ENCODE measurements at places on chromosomes 6 and 20. TPM values are rescaled to one million over a fixed set of nuclear protein-coding genes. Genes with fewer than 3 reads are reported as not detected.

DNA sequence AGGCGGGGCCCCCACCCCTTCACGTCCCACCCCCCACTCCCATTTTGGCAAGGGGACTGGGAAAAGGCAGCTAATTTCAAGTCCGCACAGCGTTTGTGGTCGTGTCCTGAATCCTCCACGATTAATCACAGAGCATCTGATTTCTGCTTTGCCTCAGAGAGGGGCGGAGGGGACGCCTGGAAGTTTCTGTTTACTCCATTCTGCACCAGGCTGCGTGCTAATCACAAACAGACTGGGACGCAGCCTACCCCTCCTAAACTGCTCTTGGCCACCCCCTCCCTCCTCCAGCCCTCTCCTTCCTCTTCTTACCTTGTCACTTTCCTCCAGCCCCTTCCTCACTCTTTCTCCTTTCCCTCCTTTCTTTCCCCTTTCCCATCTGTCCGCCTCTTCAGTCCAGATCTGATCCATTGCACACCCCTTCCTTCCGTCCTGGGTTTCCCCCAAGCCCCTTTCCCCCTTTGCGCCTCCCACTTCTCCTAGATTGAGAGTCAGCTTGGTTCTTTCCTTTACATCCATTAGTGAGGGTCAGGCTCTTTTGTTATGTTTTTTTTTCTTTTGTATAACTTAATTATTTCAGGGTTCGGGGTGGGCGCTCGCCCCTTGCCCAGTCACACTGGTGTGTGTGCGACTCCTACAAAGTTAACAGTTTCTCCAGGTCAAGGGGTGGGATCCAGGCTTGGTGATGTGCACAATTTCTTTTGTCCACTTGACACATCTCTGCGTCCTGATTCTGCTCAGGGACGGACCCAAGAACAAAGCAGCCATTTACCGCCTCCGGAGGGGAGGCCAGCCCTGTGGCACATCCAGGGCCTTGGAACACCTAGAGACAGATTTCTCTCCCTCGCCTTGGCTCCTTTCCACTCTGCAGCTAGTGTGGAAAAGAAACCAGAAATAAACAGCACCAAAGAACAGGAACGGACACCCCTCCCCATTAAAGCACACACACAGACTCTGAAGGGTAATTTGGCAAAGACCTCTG is 520 bp upstream of the RIPOR3 start:
- DNase-seq, result peak; percentile 77

DNA sequence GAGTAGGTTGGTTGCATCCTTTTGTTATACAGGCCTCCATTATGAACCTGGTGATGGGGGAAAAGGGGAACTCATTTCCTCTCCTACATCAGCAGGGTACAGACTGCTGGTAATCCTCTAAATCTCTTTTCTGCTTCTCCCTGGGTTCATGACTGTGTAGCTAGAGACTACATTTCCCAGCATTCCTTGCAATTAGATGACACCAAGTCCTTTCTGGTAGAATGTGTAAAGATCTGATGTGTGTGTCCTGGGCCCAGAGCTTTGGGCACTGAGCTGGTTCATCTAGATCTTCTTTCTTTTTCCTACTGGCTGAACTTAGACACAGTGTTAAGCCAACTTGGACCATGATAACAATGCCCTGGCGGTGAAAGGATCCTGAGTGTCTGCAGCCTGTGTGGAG is 104.7 kb upstream of the IFNGR1 start:
- no peak for DNase-seq

Gene SLC22A16
- total RNA-seq, result not detected

GRCh38 chr6:129981598-129981997 is 36.8 kb upstream of the L3MBTL3 start:
- DNase-seq, result no peak

GRCh38 chr6:25952535-25952934 is 10.1 kb upstream of the TRIM38 start:
- DNase-seq, result no peak

GRCh38 chr20:19074828-19075516 is 137.5 kb upstream of the SLC24A3 start:
- DNase-seq, result no peak

Gene RGS19
- total RNA-seq, result 27.0 TPM

Gene WFDC10B
- total RNA-seq, result 0.52 TPM

Measured in H7 (cell line).